ENCODE measurements at places on chromosomes 7 and 10.

GRCh38 chr10:101355072-101355706 lies 1.2 kb downstream of the BTRC start:
- DNase-seq, result no peak

- no peak for DNase-seq
Measured at GRCh38 chr7:52794621-52795020, 240.8 kb upstream of the POM121L12 start.

- no peak for DNase-seq
Measured at GRCh38 chr10:72850861-72851260, 42.7 kb upstream of the OIT3 start.

GRCh38 chr7:105011831-105012502 lies 2.0 kb upstream of the KMT2E start:
- DNase-seq, result peak; percentile 57

DNA sequence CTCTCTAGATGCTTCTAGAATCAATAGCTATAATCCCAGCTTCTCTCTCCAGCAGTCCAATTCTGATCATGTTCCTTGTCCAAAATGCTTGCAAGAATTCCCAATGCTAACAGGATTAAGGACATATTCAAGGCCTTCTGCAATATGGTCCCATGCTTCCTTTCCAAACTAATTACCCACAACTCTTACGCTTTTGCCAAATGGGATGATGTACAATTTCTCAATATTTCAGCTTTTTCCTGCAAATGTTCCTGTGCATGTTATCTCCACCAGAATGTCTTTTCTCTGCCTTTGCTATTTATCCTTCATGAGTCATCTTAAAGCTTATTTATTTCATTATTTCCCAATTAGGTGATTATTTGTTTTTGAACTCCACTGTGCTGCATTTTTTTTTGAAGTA lies 556.4 kb downstream of the SORCS1 start:
- DNase-seq, result no peak

- DNase-seq, result no peak
Measured at GRCh38 chr7:134707663-134708378, 61.2 kb downstream of the BPGM start.

DNA sequence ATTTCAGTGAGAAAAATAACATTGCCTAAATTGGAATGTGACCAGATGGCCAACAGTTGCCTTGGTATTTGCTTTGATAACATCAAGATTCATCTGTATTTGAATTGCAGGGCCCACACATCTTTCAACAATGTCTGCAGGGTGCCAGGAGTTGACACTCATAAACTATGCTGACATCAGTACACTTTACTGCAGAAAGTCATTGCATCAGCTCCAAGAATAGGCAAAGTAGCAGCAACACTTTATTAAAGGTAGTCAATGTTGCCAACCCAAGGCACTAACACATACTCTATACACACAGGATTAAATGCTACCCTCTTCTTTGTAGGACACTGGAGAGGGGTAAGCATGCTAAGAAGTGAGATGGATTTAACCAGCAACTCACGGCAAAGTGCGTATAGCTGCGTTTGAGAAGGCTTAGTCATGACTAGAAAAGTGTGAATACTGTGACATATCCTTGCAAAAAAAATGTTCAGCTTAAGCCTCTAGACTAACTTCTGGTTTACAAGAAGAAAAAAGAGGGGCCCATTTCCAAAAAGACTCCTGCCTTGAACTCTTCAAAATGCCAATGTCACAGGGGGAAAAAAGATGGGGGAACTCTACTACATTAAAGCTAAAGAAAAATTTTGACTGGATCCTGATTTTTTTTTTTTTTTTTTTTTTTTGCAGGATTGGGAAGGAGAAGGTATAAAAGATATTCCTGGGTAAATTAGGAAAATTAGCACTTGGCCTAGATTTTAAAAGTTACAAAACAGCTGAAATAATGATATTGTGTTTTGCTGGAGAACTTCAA lies 2.2 kb downstream of the BBIP1 start:
- no peak for DNase-seq

DNA sequence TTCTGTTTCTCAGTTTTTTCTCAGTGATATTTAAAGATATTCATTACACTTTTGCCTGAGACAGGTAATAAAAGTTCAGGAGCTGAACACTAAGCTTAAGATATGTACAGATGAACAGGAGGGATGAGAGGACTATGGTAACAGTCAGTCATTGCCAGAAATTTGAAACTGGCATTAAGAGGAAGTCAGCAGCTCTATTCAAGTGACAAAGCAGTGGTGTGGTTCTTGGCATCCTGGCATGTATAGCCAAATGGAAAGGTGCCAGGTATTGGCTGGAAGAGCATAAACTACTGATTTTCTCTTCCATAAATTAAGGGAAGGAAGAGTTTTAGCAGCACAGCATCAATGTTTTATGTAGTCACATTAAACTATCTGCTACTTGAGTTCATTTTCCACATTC lies 22.7 kb downstream of the HOXA1 start:
- DNase-seq, result no peak

DNA sequence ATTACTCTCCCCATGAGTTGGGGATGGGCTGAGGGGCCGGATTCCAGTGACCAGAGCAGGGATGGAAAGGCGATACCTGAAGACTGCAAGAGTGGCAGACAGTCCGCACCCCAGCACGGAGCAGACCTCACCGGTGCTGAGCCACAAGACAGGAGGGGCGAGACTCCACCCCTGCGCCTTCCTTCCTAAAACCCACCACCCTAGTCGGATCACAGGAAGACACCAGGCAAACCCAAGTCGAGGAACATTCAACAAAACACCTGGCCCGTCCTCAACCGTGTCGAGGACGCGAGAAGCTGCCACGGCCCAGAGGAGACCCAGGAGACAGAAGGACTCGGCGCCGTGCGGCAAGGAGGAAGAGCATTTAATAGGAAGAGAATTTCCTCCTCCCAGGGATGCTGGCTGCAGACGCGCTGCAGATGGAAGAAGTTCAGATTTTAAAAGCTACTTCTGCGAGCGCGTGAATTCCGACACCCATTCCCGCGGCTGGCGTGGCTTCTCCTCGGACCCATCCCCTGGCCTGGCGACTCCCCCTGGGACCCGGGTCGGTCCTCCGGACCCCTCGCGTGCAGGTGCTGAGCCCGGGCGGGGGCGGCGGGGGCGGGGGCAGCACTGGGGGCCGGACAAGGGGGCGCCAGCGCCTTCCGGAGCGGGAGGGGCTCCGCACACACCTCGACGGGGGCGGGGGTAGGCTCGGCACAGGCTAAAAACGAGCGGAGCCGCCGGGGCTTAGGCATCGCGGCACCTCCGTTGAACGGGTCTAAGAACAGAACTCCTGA lies 563 bp upstream of the UTF1 start:
- DNase-seq, result no peak

DNA sequence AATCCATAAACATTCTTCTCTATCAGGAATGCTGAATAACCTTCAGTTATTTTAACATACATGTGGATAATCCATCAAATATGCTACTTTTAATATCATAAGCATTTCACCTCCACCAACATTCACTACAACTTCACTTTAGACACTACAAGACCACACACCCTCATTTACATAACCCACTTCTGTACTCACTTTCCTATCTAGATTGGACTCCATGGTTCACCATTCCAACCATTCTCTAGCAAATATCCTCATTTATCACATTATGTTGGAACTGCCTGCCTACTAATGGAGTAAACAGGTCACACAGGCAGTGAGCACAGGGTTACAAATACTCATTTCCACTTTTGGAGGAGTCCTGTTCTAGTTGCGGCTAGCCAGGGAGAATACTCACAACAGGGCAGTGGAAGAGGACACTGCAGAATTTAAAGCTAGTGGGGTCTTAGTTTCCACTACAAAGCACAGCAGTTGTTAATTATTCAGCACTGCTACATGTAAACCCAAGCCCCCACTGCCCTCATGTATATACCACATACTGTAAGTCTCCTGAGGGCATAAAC lies 18.4 kb downstream of the SNX13 start:
- DNase-seq, result no peak

GRCh38 chr7:67429735-67430134 lies 433.1 kb downstream of the TYW1 start:
- no peak for DNase-seq

DNA sequence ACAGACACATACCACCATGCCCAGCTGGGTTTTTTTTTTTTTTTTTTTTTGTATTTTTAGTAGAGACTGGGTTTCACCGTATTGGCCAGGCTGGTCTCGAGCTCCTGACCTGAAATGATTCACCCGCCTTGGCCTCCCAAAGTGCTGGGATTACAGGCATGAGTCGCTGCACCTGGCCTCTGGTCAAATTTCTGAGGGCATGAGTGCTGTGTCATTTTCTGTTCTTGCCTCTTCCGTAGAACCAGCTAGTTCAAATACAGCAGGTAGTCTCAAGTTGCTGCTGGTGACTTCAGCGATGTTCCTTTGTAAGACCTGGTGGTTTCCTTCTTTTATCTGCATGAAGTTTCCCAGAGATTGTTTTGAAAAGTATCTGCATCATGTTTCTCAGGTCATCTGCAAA lies 134.8 kb upstream of the SHH start:
- no peak for DNase-seq

GRCh38 chr7:157474685-157475084 lies 137.9 kb downstream of the DNAJB6 start:
- DNase-seq, result no peak

DNA sequence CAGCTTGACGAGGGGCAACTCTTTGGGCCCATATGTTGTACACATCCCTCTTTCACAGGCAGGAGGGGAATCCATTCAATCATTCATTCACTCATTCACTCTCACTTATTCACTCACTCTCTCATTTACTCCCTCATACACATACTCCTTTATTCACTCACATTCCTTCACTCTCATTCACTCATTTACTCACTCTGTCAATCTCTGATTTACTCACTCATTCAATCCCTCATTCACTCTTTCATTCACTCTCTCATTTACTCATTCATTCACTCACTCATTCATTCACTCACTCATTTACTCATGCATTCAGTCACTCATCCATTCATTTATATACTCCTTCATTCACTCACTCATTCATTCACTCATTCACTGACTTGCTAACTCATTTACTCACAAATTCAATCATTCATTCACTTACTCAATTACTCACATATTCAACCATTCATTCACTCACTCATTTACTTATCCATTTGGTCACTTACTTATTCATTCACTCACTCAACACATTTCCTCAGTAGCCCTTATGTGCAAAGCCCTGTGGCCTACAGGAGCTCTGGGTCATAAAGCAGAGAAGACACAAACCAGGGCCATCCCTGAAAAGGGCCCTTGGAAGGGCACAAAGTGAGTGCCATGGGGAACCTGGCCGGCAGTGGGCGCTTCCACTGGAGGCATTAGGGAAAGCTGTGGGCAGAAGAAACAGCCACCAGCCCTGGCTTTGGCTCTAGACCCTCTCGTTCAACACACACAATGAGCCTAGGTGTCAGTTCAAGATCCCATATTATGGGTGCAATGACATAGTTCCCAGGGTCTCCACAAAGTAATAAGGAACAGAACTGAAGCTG lies 26.0 kb downstream of the HIP1 start:
- DNase-seq, result no peak

DNA sequence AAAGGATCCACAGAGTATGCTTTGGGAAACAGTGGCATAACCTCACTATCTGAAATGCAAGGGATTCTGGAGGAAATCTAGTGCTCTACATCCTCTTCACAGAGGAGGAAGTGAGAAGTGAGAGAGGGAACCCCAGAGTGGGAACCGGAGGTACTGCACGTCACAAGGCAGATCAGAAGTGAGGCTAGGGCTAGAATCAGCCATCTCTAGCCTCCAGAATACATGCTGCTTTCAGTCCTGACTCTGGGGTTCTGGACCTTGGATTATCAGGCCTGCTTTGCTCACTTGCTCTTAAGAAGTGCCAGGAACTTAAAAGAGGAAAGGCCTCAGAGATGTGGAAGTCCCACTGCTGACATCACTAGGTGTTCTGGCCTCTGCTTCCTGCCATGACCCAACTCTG lies 25.7 kb downstream of the ZNF503 start:
- peak; percentile 51 for DNase-seq

DNA sequence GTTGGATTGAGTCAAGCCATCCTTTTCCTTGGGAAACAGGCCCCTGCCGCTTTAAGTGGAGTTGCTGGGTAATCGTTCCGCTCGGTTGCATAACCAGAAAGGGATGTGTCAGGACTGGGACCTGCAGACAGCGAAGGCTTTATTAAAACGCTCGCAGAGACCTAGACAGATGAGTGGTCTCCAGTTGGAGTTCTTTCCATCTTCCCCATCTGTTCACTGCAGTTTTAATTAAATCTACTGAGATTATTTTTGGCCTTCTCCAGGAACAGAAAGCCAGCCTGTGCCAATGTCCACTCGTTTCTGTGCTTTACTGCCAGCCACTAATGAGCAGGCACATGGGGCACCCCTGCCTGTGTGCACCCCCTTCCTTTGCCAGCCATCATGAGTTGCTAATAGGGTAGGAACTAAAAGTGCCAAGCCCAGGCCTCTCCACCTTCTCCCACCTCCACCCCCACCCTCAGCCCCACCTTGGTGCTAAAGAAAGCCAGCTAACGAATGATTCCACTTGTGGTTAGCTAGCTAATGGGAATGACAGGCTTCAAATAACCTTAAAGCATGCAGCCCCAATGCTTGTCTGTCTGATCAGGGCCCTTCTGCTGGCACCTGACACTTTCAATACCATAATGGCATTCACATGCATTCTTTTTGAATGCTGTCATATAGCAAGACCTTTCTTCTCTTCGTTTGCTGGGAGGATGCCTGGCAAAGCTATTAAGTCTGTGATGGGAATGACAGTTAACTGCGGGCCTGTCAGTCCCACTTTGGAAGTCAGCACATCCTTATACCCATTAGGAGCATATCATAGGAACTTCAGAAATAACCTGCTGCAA lies 556.8 kb upstream of the GALNT17 start:
- no peak for DNase-seq

GRCh38 chr7:14685167-14685566 lies 217.4 kb downstream of the DGKB start:
- no peak for DNase-seq

GRCh38 chr10:106296750-106297392 lies 867.6 kb downstream of the SORCS1 start:
- no peak for DNase-seq

DNA sequence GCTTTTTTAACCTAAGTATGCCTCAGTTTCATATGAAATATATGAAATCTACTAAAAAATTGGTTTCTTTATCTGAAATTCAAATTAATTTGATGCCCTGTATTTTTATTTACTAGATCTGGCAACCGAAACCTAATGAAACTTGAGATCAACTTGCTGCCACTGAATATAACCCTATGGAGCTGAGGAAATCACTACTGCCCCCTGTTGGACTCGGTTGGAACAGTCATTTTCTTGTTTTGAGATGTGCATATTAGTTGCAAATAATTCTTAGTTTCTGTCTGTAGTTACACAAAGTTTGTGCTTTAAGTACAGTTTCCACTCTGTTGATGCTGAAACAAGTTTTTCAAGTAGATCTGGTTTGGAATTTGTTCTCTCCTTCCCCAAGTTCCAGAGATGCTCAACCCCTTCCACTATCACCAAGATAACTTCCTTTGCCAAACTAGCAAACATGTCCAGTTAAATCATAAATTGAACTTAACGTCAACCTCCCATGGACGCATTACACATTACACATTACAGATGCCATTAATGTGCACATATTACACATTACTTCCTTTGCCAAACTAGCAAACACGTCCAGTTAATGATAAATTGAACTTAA lies 22.2 kb upstream of the EXOC4 start:
- peak; percentile 53 for DNase-seq
